Activated T-cell treated with anti-CD3 and anti-CD28 coated beads for 24 hours (primary cell): ENCODE measurements at places on chromosomes 12 and 14.

DNA sequence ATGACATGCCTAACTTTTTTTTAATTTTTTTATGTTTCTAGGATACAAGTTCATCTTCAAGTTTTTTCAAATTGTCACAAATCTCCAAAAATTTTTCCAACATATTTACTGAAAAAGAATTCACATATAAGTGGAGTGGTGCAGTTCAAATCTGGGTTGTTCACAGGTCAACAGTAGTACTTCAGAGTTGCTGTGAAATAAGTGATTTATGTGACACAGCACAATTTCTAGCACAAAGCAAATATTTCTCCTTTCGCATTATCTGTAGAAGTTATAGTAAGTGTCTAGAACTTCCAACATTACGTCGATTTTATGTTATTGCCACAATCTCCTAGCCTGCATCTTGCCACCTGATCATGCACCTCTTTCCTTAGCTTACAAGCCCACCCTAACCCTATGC is 9.7 kb upstream of the KRT2 start:
- DNase-seq: no peak

DNA sequence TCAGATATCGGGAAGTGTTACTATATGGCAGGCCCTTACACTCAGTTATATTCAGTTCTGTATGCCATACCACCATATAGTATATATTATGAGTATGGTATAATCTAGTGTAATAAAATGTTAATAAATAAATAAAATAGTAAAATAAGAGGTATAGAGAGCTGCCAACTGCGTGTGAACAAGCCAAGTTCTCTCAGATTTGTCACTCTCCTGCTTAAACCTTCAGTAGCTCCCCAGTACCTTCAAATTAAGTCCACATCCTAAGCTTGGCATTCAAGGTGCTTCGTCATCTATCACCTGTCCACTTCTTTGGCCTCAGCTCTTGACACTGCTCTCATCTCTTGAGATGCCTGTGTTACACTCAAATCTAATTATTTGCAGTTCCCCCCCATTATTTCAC is 12.8 kb upstream of the CREBL2 start:
- no peak for DNase-seq

DNA sequence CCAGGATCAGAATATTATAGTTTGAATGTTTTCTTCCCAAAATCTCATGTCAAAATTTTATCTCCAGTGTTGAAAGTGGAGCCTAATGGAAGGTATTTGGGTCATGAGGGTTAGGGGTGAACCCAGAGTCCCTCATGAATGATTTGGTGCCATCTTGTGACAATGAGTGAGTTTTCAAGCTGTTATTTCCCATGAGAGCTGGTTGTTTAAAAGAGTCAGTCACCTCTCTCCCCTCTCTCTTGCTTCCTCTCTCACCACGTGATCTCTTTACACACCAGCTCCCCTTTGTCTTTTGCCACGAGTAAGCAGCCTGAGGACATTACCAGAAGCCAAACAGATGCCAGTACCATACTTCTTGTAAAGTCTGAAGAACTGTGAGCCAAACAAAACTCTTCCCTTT is 561.6 kb downstream of the RERGL start:
- DNase-seq: no peak

- DNase-seq: no peak
Observed at GRCh38 chr12:24075650-24076049, 126.2 kb upstream of the SOX5 start.

GRCh38 chr12:8581098-8581784 is 31.4 kb downstream of the AICDA start:
- no peak for DNase-seq

DNA sequence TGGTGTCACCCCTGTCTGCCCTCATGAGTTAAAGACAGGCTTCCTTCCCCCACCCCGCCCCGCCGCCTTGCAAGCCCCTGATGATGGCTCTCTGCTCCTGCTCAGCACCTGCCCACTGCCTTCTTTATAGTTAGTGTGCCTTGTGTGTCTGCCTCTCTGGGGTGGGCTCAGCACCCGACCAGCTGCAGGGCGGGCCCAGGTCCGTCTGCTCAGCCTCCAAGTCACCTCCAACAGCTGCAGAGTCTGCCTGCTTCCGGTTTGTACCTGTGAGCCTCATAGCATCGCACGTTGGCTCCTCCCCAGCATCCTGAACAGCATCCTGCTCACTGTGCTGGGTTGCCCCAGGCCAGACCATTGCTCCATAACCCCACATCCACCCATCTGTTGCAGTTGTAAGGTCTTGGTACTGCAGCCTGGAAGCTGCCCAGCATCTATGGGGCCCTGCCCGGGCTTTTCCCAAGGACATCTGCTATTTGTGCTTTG is 3.5 kb downstream of the TGFB3 start:
- no peak for DNase-seq
